ENCODE measurements at places on chromosomes 2 and 18.

- DNase-seq, result no peak
Observed at GRCh38 chr2:165839610-165840009, 45.6 kb upstream of the GALNT3 start.

GRCh38 chr18:51132256-51132935 lies 65.1 kb downstream of the MEX3C start:
- DNase-seq, result no peak

DNA sequence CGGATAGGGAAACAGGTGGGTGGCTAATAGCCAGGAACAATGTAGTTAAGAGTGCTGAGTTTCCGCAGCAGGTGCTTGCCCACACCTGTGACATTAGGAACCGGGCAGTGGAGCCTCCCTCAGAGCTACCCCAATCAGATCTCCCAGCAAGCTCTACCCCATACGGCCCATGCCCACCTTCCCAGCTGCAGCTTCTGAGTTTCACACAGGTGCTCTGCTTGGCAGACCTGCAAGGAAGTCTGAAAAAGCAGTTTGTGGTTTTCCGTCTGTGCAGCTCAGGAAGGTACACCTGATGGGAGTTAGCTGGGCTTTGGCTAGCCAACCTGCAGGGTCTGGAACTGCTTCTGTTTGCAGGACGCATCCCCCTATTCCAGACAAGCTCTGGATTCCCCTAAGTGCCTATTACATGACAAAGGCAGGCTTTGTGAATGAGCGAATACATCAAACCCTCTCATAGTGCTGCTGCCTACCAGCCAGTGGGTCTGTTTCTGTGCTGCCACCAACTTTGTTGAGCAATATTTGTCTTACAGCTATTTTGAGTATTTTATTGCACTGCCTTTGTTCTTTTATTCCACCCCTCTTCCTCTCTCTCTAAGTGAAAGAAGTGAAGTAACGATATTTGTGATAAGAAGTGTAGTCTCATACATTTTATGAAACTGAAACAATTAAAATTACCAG lies 24.7 kb upstream of the CEP68 start:
- peak; percentile 52 for DNase-seq

DNA sequence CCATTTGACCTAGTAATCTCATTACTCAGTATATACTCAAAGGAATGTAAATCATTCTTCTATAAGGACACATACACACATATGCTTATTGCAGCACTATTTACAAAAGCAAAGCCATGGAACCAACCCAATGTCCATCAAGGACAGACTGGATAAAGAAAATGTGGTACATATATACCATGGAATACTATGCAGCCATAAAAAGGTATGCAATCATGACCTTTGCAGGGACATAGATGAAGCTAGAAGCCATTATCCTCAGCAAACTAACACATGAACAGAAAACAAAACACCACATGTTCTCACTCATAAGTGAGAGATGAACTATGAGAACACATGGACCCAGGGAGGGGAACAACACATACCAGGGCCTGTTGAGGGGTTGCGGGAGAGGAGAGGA lies 214.5 kb downstream of the NBAS start:
- DNase-seq, result no peak

GRCh38 chr18:76997951-76998808 lies 134.4 kb downstream of the MBP start:
- no peak for DNase-seq

DNA sequence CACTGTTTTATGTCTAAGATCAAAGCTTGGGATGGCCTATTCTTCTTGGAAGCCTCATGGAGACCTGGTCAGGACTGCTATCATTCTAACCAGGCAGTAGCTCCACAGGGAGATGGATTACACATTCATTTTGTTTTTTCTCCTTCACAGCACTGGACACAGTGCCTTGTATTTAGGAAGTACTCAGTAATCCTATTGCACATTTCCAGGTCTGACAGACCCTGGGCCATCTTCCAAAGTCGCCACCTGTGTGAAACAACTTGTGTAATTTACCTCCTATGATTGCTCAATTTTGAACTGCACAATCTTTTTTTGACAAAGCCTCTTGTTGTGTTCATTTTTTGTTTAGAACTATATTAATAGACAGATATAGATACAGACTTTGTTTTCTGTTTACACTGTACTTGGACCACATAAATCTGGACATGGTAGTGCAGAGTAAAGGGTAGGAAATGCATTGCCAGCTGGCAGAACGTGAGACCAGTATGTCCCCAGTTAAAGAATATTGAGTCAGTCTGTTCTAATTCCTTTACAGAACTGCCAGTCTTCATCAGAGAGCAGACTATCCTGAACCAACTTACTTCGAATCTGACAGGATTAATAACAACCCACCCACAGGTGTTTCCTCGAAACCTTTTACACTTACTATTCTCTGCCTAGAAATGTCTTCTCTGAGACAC lies 277.8 kb upstream of the CYRIA start:
- DNase-seq, result no peak

GRCh38 chr2:238290715-238291549 lies 2.5 kb upstream of the PER2 start:
- no peak for DNase-seq

DNA sequence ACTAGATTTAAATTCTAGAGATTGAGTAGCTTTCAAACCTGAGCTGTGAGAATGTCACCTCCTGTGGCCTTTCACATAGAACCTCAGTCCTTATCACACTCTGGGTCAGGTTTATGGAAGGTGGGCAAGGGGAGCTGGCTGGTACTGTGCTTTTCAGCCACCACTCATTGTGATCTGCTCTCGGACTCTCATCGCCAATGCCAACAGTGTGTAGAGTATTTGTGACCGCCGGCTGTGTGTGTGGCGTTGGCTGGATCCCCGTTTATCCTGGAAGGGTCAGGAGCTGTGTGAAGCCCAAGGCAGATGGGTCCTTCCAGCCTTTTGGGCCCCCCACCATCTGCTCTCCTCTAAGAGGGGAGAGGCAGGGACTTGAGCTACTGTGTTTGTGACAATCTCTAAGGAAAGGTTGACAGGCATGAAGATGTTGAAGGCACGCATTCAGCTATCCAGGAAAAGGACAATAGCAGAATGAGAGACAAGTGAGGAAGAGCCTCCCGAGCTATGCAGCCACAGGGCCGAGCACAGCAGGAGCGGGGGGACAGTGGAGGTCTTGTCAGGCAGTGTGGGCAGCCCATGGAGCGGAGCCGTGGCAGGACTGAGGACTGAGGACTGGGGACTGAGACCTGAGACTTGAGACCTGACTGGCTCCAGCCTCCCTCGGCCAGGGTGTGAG lies 107.1 kb upstream of the TPO start:
- DNase-seq, result no peak

DNA sequence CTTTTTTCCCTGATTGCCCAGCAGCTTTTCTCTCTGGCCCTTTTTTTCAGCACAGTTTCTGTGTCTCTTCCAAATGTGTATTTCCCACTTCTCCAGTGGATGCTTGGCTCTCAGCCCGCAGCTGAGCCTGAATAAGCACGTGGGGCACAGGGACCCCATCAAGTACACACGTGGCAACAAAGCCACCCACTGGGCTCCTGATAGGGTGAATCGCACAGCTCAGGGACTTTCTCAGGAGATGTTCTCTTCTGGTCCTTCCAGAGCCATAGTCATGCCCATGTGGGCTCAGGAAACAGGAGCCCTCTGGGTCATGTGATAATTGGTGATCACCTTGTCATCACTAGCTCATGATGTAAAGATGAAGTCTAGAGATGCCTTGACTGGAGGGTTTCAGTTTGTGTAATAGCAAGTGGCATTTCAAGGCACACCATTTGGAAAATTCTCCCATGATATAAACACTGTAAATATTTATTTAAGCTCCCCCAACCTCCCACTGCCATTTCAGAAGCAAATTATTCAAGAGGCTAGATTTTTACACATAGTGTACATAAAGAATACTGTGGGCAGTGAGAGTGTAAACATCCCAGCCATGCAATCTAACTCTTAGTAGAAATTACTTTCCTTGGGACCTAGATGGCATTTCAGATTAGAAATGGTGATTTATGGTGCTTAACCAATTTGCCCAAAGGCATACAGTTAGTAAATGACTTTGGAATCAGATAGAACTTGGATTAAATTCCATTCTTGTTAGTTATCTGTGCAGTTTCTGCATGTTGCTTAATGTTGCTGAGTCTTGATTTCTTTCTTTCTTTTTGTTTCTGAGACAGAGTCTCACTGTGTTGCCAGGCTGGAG lies 597.5 kb downstream of the SLC4A3 start:
- DNase-seq, result no peak

DNA sequence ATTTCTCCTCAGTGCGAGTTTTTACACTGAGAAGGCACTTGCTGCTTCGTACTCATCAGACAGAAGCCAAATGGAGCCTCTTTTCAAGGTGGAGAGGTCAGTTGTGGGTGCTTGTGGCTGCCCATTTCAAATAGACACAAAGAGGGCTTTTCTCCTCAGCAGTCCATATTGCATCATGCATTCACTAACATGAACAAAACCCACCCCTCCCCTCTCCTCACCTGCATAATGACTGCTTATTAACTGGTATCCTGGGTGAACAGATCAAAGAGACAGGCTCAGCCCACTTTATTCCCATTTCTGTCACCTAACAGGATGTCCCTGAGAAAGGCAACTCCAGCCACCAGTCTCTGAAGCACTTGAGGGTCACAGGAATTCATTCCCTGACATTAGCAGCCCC lies 28.9 kb downstream of the KLF7 start:
- no peak for DNase-seq

- DNase-seq, result no peak
Observed at GRCh38 chr2:179222076-179222475, 42.6 kb downstream of the SESTD1 start.

DNA sequence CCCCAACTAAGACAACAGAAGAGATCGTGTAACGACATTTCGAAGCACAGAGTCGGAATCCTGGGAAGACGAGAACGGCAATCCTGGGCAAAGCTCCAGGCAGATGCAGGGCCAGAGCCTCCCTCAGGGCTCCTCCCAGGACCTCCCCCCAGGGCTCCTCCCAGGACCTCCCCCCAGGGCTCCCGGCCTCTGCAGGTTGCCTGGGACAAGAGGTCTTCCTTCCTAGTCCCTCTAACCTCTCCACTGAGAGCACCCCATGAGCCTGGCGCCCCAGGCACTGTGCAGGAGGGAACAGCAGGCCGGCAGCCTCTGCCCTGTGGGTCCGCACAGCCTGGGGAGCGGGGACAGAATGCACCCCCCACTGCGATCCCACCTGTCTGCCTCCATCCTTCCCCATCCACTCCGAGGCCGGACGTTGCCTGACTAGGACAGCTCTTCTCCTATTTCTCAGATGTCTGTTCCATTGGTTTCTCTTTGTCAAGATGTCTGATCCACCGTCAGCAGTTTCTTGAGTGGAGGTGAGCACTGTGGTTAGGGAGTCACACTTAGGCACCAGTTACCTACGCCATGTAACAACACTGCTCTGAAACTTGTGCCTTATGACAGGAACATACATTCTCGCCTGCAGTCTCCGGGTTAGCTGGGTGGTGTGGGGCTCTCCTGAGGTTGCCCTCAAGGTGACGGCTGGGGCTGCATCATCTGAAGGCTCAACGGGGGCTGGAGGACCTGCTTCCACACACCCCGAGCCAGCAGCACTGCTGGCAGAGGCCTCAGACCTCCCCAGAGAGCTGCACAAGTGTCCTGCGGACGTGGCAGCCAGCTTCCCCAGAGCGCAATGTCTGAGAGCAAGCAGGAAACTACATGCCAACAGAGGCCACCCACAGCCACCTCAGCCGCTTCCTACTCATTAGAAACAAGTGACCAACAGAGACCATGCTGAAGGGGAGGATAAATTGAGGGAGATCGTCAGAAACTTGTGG lies 28.9 kb downstream of the ADI1 start:
- DNase-seq, result no peak

DNA sequence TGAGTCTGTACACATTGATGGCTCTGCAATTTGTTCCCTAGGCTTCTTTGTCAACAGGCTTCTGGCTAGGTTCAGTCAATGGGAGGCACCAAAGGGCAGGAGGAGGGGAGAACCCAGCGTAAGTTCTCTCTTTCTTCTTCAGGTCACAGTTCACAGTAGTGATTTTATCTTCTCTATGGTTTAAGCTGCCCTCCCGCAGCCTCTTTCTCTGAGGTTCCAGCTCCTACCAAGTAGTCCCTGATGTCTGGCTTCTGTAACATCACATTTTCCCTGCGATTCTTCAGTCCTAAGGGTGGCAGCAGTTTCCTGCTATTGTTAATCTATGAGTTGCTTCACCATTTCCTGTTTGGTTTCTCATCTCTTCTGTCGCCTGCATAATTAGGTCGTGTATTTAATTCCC lies 107.4 kb downstream of the CPO start:
- DNase-seq, result no peak

- DNase-seq, result no peak
Observed at GRCh38 chr2:200962811-200963123, 693 bp downstream of the ORC2 start.

Measured in GM06990 (cell line).